ENCODE measurements at places on chromosomes 13 and 19.
A peak's percentile ranks its signal among the peaks of the same experiment; 100 is the strongest.

- no peak for DNase-seq
Observed at GRCh38 chr13:106867249-106867648, 299.3 kb upstream of the ARGLU1 start.

DNA sequence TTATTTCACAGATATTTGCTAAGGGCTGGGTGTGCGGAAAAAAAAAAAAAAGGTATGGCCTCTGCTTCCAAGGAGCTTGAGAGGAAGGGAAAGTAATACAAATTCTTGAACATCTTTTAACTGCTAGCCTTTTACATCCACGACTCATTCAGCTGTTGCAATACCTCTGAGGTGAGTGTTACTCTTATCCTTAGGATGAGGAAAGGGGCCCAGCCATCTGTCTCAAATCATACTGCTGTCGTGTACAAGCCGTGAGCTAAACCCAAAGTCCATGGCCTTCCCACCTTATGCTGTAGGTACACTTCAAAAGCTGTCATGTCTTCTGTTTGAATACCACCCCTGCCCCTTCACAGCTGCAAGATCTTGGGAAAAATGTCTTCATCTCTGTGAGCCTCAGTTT, 146.8 kb downstream of the KCNRG start:
- DNase-seq, result no peak

GRCh38 chr13:25207291-25207810, 35.3 kb upstream of the AMER2 start:
- DNase-seq, result no peak

DNA sequence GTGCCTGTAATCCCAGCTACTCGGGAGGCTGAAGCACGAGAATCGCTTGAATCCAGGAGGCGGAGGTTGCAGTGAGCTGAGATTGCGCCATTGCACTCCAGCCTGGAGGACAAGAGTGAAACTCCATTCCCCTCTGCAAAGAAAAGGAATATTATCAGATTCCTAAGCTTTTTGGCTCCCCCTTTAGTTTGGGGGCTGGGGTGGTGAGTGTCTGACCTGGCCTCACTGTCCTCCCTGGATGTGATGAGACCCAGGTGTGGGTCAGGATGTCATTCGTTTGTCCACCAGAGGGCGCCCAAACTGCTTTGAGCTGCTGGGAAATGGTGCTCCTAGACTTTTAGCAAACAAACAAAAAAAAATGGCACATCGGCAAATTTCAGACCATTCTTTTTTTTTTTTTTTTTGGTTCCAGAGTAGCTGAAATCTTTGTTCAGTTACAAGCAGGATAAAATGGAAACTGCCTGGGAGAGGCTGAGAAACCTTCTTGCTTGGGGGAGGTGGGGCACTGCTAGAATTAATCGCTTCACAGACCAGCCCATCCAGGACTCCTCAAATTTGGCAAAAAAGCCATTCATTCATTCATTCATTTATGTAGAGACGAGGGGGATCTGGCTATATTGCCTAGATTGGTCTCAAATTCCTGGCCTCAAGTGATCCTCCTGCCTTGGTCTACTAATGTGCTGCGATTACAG, 29.4 kb downstream of the SPC24 start:
- peak; percentile 69 for DNase-seq

GRCh38 chr19:55990831-55991230, 4.3 kb downstream of the NLRP5 start:
- DNase-seq, result no peak

GRCh38 chr13:52130641-52131040, 1.8 kb upstream of the NEK5 start:
- no peak for DNase-seq

DNA sequence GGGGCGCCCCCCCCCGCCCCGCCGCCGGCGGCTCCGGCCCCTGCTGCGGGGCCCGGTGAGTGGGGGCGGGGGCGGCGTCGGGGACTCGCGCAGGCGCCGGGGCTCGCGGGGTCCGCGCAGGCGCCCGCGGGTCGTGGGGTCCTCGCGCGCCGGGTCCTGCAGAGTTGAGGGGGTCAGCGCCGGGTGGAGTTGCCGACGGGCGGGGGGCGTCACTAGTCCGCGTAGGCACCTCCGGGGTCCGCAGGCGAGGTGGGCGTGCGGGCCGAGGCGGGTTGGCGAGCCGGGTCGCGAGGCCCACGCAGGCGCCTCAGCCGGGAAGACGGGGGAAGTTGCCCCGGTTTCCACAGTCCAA, 365 bp downstream of the PPP6R1 start:
- DNase-seq, result peak; percentile 4

GRCh38 chr19:8311461-8312260, 3.5 kb upstream of the CD320 start:
- no peak for DNase-seq

- no peak for DNase-seq
Observed at GRCh38 chr19:57192993-57193392, 1.7 kb downstream of the ZNF264 start.

- DNase-seq, result no peak
Observed at GRCh38 chr19:6534451-6535093, 3.7 kb downstream of the TNFSF9 start.

DNA sequence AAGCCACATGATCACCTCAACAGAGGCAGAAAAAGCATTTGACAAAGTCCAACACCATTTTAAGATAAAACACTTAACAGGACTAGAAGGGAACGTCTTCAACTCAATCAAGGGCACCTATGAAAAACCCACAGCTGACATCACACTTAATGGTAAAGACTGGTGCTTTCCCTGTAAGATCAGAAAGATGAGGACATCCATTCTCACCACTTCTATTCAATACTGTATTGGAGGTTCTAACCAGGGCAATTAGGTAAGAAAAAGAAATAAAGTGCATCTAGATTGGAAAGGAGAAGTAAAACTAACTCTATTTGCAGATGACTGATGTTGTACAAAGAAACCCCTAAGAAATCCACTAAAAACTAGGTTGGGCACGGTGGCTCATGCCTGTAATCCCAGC, 11.2 kb upstream of the AKAP8 start:
- DNase-seq, result no peak

DNA sequence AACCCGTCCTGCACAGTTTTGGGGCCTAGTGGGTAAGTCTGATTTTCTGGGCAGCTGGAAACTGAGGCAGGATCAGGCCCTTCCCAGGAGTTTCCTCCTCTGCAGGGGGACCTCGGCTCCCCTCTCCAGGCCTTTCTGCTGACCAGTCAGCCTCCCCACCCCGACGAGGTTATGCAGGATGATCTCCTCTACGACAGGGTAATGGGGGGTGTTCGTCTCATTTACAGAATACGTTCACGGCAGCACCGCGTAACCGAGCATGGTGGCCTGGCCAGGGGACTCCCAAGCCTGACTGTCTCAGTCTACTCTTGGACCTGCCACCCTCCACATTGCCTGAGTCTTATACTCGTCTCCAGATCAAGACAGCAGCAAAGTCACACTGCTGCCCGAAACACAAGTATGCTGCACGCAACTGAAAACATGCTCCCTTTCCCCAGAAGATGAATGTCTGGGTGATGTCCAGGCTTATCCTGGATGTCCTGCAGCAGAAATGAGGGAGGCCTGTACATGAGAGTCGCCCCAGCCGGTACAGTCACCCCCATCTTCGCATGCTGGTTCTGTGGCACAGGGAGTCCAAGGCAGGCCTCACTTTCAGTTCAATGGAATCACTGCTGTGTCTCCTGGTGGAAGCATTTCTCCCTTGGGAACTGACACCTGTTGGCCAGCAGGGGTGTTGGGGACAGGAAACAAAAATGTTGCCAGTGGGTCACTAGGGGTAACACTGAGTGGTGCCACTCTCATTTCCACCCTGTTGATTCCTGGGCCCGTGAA, 120.8 kb downstream of the SOX1 start:
- no peak for DNase-seq

GRCh38 chr19:42278452-42279154, 9.6 kb downstream of the CIC start:
- DNase-seq, result no peak

All from ACHN (cell line).